ENCODE measurements at places on chromosomes 3 and 15. TPM values are rescaled to one million over a fixed set of nuclear protein-coding genes. Genes with fewer than 3 reads are reported as not detected.

SPINK8 gene
- not detected for total RNA-seq

SOX2 gene
- 0.19 TPM for total RNA-seq

WNT5A gene
- total RNA-seq: 2.2 TPM

ALDH1A2 gene
- 4.7 TPM for total RNA-seq

IREB2 gene
- total RNA-seq: 43.1 TPM

LMAN1L gene
- total RNA-seq: not detected

MST1R gene
- total RNA-seq: 1.4 TPM

SNRPA1 gene
- total RNA-seq: 33.6 TPM

TGM5 gene
- total RNA-seq: 1.0 TPM

DUOX1 gene
- 0.62 TPM for total RNA-seq

UROC1 gene
- total RNA-seq: not detected

ST3GAL6 gene
- 7.5 TPM for total RNA-seq

HEG1 gene
- 123 TPM for total RNA-seq

Measured in posterior vena cava (tissue), 2 donors.